ENCODE measurements at places on chromosomes 7 and 10.

GRCh38 chr10:127888521-127889312, 4.0 kb downstream of the CLRN3 start:
- DNase-seq, result no peak

DNA sequence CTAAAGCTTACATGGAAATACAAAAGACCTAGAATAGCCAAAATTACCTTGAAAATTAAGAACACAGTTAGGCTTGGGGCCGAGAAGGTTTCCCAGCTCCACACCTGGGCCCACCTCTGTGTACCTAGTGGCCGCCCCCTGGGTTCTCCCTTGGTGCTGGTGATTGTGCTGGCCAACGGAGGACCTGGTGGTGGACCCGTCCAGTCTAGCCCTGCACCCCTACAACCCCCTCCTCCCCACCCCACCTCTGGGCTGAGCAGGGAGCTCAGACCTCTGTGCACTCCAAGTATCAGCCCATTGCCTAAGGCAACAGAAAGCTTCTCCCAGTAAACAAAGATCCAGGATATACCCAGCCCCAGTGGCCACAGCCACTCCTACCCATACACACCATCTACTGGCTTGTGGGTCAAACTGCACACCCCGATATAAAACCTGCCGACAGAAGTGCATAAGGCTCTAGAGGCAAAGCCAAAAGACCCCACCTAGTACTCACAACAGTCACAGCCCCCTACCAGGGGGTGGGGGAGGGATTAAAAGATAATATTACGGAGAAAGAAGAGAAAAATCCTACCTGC, 105.0 kb upstream of the DIP2C start:
- DNase-seq, result no peak

DNA sequence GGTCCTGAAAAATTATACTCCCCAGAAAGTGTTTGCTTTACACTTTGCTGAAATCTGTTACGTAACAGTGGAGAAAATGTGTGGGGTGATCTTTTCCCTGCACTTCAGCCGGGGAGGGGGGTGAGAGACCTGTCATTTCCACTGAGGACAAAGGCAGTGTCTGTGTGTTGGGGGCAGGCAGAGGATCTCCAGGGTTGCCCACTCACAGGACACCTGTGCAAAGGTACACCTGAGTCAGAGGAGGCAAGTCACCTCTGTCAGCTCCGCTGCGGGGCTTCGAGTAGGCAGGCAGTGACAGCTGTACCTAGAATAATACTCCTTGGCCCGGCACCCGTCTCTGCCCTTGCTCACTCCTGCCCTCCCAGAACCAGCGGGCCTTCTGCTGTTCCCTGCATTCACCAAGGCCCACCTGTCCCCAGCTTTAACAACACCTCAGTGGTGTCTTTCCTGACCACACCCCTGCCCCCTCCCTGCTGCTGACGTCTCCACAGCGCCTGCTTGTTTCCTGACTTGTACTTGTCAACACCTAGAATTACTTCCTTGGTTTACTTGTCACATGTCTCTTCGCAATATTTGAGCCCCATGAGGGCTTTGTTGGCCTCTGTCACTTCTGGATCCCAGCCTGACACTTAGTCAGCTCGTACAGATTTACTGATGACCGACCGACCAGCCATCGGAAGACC, 159.2 kb downstream of the NEURL1 start:
- DNase-seq, result no peak

- no peak for DNase-seq
These were observed 57.0 kb upstream of the ARL4A start for GRCh38 chr7:12630513-12630819.

- no peak for DNase-seq
These were observed 332.0 kb downstream of the NXPH1 start for GRCh38 chr7:8765374-8765773.

DNA sequence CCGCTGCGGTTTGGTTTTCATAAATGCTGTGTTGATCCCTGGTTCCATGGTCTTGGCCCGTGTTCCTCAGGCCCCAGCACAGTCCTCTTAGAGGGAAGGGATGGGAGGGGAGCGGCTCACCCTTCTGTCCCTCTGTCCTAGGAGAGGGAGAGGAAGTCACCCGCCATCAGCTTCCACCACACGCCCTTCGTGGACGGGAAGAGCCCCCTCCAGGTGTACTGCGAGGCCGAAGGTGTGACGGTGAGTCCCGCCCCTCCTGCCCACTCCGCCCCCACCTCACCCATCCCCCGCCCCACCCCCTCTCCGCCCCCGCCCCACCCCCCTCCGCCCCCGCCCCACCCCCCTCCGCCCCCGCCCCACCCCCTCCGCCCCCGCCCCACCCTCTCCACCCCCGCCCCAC, 37.5 kb upstream of the DPYSL4 start:
- DNase-seq, result no peak

DNA sequence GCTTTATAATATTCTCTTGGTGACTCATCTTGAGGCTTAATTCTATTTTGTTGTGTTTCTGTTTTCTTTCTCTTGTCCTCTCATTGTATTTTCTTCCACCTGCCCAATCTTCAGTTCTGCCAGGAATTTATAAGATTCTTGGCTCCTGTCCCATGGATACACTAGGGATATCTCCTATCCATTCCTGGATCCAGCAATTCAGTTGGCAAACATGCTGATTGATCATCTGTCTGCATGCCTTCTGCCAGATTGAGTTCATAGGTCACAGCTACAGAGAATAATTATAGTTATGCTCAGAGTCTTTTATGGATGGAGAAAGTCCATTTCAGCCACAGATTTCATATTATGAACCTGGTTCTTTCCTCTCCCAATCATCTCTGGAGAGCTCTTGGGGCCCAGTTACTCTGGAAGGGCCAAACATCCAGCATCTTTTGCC, 140.4 kb upstream of the MAGI2 start:
- no peak for DNase-seq

DNA sequence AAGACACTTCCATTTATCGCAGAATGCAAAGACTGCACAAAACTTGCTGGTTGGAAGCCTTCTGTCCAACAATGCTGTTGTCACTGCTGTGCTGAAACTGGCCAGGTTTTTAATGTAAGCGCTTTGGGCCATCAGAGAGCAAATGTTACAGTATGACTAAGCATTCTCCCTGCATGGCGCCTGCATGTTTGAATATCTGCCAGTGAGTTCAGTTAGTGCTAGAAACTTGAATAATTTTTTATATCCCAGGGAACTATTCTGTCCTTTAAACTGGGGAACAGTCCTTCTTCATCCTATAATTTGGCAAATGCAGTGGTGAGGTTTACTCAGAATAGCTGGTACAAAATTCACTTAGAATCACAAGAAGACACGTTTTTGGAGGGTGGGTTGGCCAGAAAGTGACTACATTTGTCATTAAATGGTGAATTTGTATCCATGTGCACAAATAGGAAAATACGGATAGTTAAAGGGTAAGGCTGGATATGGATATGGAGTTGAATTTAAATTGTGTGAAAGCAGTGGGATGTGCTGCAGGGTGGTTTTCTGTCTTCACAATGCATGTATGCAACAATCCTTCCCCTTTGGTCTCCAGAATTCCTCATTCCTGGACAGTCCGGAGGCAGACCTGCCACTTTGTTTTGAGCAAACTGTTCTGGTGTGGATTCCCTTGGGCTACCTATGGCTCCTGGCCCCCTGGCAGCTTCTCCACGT, 1.7 kb downstream of the ABCC2 start:
- DNase-seq, result no peak

GRCh38 chr10:66045859-66046258, 880.0 kb upstream of the LRRTM3 start:
- no peak for DNase-seq

DNA sequence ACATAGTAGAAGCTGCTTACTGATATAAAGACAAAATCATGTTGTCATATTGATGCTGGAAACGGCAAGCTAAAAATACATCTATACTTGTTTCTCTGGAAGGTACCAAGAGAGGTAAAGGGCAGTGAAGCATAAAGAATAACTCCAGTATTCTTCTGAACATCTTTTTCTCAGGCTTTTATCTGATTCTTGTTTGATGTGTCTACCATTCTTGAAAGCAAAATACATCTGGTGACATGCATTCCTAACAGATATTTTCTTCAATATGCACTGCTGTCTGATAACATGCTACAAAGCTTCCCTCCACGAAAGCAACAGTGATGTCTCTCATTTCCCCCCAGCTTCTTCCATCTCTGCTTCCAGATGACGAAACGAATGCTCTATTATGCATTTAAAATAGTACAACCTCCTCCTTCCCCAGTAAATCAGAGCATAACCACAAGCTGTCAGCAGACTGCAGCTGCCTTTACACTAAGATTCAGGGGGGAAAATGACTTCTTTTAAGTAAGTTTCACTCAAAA, 100.8 kb downstream of the ARHGAP21 start:
- no peak for DNase-seq

- DNase-seq, result no peak
These were observed 4.8 kb downstream of the GPR146 start for GRCh38 chr7:1049006-1049741.

DNA sequence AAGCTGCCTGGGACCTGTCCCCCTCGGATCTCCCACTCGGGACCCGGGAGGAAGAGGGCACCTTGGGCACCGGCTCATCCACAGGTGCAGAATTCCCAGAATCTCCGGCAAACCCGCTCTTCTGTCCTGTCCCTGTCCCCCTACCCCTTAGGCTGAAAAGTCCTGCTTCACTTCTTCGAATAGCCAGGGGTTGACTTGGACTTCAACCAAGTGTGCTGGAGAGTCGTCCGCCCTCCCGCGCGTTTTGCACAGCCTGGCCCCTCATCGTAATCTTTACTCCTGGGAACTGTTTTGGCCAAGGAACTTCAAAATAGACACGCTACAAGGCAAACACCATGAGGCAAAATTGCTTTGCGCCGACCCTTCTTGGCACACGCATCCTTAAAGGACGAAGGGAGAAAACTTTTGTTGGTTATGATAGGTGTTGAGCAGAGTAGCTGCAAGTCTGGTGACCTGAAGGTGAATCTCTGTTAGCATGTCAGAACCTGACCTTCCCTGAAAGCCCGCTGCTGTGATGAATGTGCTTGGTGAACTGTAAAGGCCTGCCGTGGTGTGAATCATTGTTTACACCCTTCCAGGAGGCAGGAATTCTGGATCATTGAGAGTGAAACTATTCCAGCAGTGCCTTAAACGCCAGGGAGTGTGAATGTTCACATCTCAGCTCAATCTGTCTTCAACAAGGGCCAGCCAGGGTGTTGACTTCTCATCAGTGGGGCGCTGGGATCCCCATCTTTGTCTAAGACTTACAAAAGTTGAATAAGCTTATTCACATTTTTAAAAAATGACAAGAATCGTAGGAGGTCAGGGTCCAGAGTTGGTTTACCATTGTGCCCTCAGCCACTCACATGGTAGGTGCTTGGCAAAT, 589 bp upstream of the RAPGEF5 start:
- DNase-seq, result peak; percentile 34

GRCh38 chr7:105719395-105719794, 138.1 kb upstream of the EFCAB10 start:
- no peak for DNase-seq

- DNase-seq, result no peak
These were observed 840.8 kb downstream of the GRM8 start for GRCh38 chr7:126411821-126412383.

DNA sequence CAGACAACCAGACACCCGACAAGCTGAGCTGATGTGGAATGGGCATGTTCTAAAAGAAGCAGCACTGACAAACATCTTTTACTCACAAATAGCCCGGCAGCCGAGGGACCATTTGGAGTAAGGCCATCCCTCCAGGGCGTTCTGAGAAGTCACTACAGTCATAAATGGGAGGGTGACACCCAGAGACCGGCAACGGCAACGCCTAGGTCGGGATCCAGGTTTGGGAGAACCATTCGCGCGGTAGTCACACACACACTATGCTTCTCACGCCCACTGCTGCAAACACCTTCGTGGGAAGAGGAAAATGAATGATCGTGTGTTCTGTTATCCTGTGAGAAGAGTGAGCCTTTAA, 9.8 kb downstream of the TNS3 start:
- DNase-seq, result no peak

DNA sequence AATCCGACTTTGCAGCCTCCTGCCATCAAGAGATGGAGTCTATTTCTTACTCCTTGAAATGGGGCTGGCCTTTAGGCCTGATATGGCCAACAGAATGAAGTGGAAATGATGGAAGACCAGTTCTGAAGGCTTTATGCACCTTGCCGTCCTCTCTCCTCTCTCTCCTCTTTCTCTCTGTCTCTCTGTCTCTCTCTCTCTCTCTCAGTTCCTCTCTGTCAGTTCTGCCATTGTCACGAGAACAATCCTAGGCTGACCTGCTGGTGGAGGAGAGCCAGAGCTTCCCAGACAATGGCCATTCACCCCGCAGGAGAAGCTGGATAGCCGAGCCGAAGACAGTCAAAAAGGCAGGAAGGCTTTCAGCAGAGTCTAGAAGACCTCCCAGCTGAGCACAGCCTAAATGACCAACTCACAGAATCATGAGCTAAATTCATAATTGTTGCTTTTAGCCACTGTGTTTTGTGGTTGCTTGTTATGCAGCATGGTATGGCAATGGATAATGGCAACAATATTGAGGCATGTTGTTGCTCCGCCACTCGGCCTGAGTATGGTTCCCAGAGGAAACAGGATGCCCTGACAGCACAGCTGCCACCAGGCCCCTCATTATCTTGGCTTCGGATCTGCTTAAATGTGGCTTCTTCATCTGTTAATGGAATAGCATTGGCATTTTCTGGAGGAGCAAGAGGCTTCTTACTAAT, 35.5 kb downstream of the FRMPD2 start:
- DNase-seq, result no peak

DNA sequence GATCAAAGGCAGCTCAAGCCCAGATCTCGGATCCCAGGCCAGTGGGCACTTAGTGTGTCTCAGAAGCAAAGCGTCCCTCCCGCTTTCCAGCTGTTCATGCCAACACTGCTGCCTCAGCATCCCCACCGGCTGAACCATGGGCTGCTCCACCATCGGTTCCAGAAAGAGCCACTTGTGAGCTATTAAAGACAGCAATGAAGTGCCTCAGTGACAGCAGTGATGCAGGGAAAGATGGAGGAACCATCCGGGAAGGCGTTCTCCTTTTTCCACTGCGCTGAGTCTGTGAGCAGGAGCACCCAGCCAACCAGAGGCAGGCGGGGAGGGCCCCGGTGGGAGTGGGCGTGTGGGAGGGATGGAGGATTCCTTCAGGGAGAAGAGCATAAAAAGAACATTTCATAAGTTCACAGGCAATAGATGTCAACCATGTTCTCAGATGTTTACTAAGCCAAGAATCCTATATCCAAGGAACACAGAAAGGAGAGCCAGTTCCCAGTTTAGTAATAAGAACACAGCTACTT, 96.2 kb upstream of the MKI67 start:
- no peak for DNase-seq

DNA sequence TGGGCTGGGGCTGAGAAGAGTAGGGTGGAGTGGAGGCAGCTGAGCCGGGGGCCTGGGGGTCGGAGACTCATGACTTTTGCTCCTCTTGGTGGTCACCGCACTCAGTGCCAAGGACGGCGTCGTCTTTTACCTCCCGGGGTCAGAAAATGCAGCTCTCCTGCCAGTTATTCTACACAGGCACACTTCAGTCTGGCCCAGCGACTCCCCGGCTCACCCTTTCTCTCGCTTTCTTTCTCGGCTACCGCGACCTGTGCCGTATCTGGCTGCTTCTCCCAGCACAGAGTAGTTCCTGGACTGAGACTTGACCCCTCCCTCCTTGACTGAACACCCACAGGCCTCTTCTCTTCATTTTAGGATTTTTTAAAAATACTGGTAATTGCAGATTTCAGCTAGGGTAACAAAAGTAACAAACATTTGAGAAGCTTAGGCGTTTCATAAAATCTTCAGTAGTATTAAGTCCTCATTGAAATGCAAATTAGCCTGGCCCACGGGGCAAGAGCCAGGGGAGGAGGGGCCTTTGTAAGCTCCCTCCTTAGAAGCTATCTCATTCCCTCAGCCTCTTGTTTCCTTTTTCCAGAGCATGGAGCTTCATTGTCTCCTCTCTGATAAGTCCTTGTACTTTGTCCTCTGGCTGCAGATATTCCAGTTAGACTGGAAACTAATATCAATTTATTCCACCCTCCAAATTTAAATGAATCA, 1.1 kb upstream of the PRLHR start:
- no peak for DNase-seq

All from cerebellar nuclear complex (tissue), 1 donor.